ENCODE measurements at places on chromosomes 4 and X. TPM values are rescaled to one million over a fixed set of nuclear protein-coding genes. Genes with fewer than 3 reads are reported as not detected.

DNA sequence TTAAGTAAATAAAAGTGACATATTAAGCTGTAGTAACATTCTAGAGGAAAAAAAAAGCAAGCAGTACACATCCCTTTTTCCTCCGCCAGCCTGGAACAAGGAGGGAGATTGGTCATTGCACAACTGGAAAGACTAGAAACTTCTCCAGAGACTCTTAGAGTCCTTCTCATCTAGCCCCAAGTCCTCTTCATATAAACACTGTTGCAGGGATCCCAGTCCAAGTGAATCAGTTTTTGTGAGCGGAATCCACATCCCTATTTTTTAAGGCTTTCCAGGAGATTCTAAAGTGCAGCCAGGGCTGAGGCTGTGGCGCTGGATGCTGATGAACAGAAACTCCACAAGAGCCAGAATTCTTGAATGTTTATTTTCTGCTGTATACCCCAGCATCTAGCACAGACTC is 23.8 kb downstream of the REELD1 start:
- DNase-seq: no peak

DNA sequence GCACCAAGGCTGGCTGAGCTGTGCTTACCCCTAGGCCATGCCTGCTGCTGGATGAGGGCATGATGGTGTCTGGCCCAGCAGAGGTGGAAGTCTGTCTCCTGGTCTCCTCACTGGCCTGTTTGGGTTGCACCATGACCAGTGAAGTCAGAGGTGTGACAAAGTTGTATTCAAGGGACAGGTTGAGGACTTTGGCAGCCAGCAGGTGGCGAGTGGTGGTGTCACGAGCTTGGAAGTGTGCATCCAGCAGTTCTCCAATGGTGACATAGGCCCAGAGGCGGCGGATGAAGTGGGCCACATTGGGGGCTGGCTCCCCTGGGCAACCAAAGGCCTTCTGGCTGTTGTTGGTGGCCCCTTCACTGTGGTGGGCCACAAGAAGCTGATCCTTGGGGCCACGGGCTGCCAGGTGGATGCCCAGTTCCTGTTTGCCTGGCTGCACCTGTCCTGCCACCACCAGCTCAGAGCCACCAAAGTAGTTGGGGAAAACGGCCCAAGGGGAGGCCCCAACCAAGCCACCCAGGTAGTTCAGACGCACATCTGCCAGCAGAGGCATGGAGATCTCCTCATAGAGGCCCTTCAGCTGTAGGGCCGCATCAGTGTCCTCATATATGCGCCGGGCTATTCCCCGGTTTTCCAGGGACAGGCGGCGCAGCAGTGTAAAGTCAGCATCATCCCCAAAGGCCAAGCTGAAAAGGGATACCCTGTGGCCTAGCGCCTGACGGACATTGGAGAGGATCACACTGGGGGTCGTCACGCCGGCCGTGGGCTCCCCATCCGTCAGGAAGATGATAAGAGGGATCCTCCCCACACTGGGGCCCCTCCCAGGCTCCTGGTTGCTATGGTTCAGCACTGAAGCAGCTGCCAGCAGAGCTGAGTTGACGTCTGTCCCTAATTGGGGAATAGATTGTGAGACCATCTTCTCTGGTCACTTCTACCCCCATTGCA is 39.7 kb downstream of the ITIH6 start:
- no peak for DNase-seq

The ANXA10 gene
- 7.0 TPM for total RNA-seq

The LUZP4 gene
- not detected for total RNA-seq

The PAGE2B gene
- not detected for total RNA-seq

DNA sequence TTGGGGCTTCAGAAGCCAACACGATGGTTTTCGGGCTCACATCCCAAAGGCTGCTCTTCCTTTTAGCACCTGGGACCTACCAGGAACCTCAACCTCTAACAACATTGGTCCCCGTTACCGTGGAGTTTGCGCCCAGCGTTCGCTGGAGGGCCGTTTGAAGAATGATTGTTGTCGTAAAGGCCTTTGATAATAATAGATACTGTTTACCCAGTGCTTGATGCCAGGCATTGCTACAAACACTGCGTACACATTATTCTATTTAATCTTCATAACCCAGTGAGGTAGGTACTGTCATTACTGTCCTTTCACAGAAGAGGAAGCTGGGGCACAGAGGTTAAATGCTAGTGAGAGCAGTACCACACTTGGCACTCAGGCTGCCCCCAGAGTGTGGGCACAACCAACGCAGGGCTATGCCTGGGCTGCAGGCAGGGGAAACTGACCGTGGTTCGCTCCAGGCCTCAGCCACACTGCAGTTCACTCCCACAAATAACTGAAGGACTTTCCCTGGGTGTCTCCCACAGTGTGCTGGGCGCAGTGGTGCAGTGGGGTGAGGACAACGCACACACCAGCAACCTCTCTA is 1.0 kb upstream of the ACSL1 start:
- no peak for DNase-seq

The BEX1 gene
- 0.36 TPM for total RNA-seq

- no peak for DNase-seq
Measured at GRCh38 chr4:185529413-185529812, 5.9 kb downstream of the PDLIM3 start.

The MAGEA8 gene
- total RNA-seq: not detected

GRCh38 chr4:2246384-2247127 is 4.6 kb upstream of the HAUS3 start:
- no peak for DNase-seq

The TMSB15C gene
- total RNA-seq: 3.3 TPM

The ARHGAP6 gene
- 20.9 TPM for total RNA-seq

The CTAG2 gene
- not detected for total RNA-seq

The EFNB1 gene
- total RNA-seq: 7.4 TPM

DNA sequence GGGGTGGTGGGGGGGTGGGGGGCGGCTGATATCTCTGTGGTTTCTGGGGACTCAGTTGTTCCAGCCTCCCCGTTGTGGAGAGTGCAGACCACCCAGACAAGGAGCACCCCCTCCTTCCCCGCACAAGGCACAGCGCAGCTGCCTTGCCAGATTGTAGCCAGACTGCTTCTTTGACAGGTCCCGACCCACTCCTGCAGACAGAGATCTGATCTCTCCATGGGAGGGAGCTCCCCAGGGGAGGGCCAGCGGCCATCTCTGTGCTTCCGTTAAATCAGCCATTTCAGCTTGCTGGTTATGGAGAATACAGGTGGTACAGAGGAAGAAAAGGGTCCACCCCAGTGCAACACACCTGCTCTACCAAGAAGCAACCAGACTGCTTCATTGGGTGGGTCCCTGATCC is 80.8 kb downstream of the FGF16 start:
- DNase-seq: no peak

All from fibroblast of the aortic adventitia (primary cell).